ENCODE measurements at places on chromosomes 2 and 18.

- no peak for DNase-seq
Measured at GRCh38 chr18:23812546-23813440, 123.5 kb downstream of the LAMA3 start.

GRCh38 chr2:101524806-101525430 lies 50.0 kb upstream of the RFX8 start:
- DNase-seq: no peak

GRCh38 chr2:208407667-208408066 lies 1.1 kb downstream of the PTH2R start:
- no peak for DNase-seq

DNA sequence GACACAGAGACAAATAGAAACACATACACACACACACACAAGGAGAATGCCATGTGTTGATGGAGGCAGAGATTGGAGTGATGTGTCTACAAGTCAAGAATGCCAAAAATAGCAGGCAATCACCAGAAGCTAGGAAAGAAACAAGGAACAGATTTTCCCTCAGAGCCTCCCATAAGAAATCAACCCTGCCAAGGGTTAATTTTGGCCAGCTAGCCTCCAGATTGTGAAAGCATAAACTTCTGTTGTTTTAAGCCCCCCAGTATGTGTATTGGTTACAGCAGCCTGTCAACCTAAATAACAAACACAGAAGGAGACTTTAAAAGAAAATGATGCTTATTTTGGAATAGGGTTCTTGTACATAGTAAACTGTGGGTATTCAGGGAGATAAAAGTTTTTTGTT lies 5.6 kb upstream of the STK39 start:
- no peak for DNase-seq

- no peak for DNase-seq
Measured at GRCh38 chr2:193703411-193703810, 1508.7 kb upstream of the TMEFF2 start.

DNA sequence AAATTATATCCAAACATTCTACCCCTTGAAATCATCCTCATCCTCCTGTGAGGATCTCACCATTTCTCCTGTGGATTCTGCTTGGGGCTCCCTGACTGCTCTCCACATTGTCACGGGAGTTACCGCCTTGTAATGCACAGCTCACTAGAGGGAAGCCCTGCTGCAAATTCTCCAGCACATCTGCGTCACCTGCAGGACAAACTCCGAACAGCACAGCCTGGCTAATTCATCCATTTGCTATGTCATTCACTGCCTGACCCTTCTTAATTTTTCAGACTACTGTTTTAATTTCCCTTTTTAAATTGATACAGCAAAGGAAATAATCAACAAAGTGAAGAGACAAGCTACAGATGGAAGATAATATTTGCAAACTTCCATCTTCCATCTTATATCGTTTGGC lies 627.4 kb downstream of the FBXO15 start:
- no peak for DNase-seq

GRCh38 chr2:177169810-177170514 lies 42.6 kb upstream of the HNRNPA3 start:
- no peak for DNase-seq

DNA sequence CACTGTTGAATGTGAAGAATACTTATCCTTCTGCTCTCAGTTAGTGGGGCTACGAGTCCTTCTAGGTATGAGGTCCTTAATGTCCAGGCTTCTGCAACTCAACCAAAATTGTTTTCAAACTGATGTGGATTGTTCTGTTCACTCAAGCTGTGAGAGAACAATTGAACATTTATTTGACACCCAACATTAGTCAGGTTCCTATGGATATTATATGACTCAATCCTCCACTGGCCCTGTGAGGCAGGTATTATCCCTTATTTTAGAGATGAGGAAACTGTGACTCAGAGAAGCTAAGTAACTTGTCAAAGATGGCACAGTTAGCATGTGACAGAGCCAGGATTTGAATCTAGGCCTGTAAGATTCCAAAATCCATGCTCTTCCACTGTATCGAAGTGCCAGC lies 1.2 kb upstream of the LYG2 start:
- no peak for DNase-seq

GRCh38 chr2:28750316-28751251 lies 1.0 kb upstream of the PPP1CB start:
- peak; percentile 64 for DNase-seq

DNA sequence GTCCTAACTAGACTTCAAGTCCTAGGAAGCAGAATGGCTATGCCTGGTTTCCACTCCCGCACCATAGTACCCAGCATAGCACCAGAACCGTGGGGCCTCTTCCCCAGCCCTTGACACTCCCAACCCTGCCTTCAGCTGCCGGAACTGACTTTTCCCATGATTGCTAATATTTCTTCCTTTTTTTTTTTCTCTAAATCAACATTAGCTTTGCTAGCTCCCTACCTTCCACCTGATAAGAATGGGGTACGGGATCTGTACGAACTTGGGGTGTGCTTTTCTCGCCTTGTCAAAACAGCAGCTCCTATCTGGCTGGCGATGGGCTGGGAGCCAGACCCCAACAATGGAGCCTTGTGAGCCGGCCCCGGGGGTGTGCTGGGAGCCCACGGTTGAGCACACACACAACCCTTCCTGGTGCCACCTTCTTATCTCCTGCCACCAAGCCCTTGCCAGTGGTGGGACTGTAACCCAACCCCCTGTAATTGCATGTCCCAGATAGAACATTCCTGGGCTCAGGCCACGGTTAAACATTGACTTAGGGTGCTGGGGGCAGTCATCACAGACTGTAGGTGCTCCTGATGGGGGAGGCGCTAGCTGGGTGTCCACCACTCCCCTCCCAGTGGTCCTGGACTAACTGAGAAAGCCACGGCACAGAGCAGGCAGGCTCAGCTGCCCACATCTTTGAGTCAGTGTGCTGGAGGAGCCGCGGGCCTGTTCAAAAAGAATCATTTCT lies 213.0 kb upstream of the HAAO start:
- peak; percentile 25 for DNase-seq

GRCh38 chr18:73264562-73264921 lies 396.8 kb upstream of the NETO1 start:
- DNase-seq: no peak

DNA sequence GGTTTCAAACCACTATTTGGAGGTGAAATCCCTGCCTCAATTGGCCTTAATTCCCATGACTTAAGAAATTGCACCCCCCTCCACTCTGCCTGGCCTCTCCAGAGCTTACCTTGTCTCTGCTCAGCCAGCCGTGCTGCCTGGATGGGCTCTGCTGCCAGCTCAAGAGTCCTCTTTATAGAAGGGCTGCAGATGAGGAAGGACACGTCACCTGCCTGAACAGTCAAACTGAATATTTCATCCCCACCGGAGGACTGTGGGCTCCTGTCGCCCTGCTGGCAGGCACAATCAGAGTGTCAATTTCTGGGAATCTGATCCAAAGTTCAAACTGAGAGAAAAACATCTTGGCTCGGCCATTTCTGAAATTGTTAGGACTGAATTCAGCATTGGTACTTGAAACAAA lies at the start of gene OTOS:
OTOS (minus strand) TSS at position 148 of the 400 bp plus-strand sequence. CDS start 332 bp downstream, outside the sequence.
- no peak for DNase-seq

DNA sequence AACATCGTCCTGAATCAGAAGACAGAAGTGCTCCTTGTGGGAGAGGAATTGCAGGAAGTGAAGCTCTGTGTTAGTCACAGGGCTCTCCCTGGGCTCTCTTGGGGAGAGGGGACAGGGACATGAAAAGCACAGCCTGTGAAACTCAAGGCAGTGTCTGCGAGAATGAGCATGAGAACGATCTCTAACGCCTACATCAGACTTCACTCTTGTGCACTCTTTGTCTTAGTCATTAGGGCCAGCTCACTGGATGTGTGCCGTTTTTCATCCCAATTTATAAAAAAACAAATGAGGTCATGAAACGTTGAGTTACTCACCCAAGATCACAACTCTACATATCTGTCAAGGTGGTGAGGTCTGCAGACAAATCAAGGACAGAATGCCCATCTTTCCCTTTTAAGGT lies 27.0 kb upstream of the TWIST2 start:
- no peak for DNase-seq

- DNase-seq: no peak
Measured at GRCh38 chr2:191670076-191670475, 7.9 kb upstream of the NABP1 start.

DNA sequence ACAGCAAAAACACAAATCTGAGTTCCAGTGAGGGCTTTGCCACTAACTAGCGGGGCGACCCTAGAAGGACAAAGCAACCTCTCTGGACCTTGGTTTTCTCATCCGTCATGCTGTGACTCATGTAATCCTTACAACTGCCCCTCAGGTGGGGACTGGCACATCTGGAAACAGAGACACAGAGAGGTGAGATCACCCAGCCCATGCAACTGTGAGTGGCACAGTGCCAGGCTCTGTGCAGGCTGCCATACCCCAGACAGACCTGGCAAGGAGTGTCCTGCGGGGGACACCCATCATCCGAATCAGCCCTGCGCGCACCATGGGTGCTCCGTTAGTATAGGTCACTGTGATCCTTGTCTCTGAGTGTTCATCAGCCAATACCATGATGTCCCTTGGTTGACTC lies 198.3 kb downstream of the SMAD7 start:
- DNase-seq: no peak

- no peak for DNase-seq
Measured at GRCh38 chr2:189835855-189836558, 51.8 kb downstream of the PMS1 start.

- no peak for DNase-seq
Measured at GRCh38 chr18:55647331-55647730, 59.3 kb upstream of the TCF4 start.

DNA sequence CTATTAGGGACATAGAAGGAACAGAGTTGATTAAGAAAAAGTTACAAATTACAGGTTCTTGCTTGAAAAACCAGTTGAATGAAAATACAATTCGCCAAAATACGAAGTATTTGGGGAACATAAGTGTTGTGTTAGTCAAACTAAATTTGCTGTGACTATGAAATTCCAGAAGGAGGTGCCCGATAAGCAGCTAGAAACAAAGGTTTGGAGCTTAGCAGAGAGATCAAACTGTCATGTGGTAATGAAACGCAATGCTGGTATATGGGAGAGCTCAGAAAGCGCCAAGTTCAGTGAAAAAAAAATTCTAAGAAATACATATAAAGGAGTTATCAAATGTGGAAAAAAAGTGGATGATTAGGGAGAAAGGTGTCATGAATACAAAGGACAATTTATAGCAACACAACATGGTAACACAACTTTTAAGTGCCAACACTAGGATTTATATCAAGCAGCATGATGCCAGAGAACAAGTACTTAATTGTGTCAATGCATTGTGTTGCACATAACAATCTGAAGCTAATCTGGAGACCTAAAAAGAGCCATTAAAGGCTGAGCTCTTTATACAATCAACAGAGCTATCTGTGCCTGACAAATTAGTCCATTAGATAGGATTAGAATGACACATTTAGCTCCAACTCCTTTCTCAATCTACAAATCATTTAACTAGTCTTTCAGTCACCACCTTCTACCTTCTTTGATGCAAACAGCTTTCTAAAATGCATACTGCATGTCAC lies 31.2 kb downstream of the SMAD2 start:
- no peak for DNase-seq

DNA sequence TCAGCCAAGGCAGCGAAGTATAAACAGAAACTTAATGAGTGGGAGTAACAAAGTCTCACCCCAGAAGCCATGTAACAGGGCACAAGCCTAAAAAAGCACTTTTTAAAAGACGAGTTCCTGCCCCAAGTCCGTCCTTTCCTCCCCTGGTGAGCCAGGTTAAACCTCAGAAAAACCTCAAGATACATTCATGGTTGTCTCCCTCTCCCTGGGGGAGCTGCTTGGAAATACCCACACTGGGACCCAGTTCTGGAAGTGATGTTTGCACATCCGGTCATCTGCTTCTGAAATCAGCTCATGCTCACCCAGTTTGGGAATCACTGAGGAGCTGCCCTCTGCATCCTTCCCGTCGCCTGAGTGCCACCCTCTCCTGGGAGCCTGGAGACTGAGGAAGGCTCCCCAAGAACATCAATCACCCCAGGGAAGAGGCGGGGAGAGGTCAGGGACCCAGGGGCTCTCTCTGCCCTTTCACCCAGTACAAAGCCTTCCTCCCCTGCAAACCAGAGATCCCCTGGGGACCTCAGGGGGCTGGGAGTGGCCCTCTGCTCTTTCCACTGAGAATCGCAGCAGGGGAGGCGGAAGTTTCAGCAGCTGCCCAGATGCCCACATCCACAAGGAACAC lies 150.6 kb upstream of the AGAP1 start:
- no peak for DNase-seq

DNA sequence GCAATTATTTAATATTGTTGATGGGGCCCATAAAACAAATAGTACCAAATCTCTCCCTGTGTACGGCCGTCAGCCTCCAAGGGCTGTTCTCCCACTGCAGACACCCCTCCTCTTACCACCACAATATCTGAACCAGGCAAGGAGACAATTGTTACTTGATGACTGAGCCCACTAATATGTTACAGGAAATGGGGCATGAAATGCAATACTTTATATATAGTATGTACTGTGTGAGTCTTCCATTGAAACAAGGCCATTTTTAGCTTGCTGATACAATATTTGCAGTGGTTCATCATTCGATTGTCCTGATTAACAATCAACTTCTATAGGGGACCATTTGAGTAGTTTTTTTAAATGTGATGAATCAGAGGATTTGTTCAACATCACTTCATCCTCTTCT lies 307.3 kb downstream of the GBX2 start:
- no peak for DNase-seq

DNA sequence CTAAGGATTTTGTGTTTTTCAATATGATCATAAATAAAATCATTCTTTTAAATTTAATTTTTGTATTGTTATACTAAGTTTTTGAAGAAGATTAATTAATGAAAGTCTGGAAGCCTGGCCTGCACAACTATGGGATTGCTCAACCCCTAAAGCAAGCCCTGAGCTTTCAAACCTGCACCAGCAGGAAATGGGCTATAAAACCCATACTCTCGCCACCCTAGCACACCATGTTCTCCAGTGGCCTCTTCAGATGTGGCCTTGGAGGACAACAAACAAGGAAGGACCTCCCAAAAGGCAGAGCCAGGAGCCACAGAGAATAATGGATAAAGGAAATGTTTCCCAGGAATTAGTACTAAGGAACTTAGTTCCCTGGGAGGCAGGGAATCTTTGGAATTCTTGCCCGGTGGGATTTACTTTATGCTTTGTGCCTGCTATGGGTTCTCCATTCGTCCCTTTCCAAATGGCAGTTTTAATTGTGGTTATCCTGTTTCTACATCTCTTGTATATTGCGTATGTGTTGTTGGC lies 212.5 kb downstream of the ZFP36L2 start:
- DNase-seq: no peak

- DNase-seq: no peak
Measured at GRCh38 chr2:181790716-181791649, 100.5 kb upstream of the ITPRID2 start.
